ENCODE measurements at places on chromosomes 5 and 9.

- no peak for DNase-seq
Observed at GRCh38 chr9:134742822-134743535, 101.4 kb downstream of the COL5A1 start.

DNA sequence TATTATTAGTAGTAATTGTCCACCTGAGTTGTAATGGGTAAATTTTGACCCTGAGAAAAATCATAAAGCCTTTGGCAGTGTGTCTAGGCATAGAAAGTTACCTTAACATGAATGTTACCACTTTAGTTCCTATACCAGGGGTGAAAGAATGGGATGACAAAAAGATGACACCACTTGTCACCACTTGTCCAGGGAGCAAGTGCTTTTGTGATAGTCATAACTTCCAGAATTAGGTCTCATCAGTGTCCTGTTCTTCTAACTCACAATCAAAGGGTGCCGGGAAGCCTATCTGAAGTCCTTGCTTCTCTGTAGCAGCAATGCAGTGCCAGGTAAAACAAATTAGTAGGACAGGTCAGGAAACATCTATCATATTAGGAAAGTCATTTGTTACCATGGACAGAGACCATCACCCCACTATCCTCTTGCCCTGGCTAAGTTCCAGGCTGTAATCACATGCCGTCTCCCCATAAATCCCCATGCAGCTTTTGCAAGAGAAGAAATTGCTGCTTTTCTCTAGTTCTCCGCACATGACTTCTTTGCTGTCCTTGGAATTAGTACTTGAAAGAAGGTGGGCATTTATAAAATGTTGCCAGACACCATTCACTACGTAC, 156.5 kb upstream of the SGCD start:
- DNase-seq: no peak

- no peak for DNase-seq
Observed at GRCh38 chr9:105150991-105151685, 93.3 kb upstream of the SLC44A1 start.

- no peak for DNase-seq
Observed at GRCh38 chr9:99377790-99378775, 156.0 kb downstream of the SEC61B start.

- no peak for DNase-seq
Observed at GRCh38 chr5:69492391-69492922, at the start of gene OCLN. Gene OCLN, plus strand, starts transcription at chr5:69492790. Its CDS starts 11,455 bp downstream, at chr5:69504245.

DNA sequence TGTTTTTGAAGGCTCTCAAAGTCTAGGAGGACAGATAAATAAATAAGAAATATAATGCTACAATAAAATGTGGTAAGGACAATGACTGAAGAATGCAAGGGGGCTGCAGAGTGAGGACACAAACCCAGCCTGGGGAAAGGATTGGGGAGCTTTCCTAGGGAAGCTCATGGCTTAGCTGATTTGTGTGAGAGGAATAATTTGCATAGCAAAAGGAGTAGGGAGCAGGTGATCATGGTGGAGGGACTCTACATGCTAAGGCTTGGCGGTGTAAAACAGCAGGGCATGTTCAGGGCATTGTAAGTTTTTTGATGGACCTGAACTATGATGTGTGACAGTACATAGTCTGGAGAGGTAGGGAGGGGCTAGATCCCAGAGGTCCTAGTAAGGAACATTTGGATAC, 49.5 kb upstream of the CLINT1 start:
- no peak for DNase-seq

GRCh38 chr5:154273963-154274827, 83.7 kb downstream of the GALNT10 start:
- DNase-seq: no peak

GRCh38 chr5:31952067-31952466, 222.1 kb downstream of the GOLPH3 start:
- no peak for DNase-seq

DNA sequence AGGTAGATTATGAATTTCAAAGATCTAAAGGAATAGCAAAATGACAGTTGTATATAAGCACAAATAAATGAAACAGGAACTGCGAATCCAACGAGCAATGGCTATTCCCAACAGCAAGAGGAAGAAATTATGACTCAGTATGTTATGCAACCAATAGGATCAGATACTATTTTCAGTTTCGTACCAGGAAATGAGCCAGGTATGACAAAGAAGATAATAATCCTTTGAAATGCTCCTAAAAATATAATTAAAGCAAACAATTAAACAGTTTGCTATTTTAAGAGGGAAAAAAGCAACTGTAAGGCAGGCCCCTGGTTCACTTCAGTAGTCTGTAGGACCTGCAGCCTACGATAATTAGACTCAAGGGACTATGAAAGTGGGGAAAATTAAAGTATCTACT, 58.9 kb downstream of the AUH start:
- peak; percentile 81 for DNase-seq
